ENCODE measurements at places on chromosomes 5 and 9.

DNA sequence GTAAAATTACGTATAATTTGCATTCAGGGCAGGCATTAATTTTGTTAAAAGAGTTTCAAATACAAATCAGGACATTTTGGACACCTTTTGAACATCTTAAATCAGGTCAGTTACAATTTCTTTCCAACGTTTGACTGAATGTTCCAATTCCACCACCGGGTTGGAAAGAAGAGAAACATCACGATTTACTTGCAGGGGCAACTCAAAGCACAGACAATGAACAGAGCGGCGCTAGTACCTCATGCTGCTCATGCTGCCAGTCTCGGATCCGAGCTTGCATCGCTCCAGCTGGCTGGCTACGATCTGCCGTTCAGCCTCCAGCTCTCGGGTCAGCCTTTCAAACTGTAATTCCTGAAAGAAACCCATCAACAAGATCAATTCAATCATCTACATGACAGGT lies 339.5 kb downstream of the CTNND2 start:
- DNase-seq = no peak

DNA sequence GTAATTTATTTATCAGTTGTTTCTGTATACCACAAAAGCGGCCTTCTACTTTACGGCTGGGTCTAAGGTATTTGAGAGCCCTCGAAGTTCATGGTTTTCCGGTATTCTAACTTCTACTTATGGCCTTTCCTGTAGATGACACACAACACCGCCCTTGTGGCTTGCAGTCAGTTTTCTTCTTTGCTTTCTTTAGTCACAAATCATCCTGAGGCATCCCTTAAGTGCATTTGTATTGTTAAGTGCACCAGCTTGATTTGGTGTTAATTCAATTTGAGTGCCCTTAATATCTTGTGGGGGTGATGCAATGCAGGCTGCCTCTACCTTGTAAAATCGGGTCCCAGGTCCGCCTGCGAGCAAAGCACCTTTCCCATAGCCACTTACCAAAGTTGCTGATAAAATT lies 511.9 kb downstream of the CCDC171 start:
- DNase-seq = no peak

- no peak for DNase-seq
Measured at GRCh38 chr5:168291964-168292785, 730 bp downstream of the WWC1 start.

DNA sequence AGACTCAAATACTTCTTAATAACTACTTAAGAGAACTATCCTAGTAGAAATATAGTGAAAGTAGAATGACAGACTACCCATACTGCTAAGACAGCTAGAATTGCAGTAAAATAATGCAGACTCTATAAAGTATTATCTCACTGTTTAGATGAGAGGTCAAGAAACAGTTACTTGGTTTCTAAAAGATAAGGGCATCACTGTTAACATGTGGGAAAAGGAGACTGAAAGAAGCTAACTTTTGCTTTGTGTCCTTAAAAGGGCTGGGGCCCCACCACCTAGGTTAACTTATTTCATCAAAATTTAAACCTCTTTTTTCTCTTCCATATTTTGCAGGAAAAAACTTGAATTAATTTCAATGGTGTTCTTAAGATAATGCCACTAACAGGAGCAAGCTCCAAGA lies 204.3 kb downstream of the CNTLN start:
- DNase-seq = no peak

DNA sequence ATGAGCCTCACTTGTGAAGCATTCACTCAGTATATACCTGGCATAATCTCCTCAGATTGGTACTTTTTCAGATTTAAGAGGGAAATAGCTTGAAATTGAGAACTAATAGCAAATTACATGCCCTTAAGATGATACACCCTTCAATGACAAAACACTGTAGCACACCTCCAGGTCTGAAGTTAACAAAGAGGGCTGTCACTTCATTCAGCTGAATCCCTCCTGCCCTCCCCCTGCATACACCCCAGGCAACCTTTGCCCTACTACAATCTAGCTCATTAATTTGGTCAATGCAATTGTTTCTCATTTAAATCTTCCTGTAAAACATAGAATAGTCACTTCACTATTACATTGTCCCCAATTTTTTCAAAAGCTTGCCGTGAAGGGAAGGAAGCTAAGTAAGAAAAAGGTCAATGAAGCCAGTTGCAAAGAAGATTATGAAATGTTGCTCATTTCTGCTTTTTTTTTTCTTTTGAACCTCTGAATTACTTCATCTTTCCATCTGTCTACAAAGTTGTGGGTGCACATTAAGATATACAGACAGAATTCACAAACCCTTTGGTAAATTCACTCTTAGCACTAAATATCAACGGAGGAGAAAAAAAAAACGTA lies 294.8 kb upstream of the PTGER4 start:
- DNase-seq = no peak

DNA sequence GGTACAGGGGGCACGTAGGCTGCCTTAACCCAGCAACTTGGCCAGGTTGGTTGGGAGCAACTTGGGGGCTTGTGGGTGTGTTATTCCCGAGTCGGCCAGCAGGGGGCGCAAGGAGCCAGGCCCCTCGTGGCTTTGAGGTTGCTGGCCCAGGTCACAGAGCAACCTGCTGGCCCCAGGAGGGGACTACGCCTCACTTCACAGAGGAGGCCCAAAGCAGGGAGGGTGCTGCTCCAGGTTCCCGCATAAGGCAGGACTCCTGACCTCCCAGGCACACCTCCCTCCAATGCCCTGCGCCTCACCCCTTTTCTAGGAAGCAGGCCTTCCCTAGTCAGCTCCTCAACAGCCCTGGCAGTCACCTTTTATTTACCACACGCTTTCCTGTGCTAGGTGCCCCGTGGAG lies 18.1 kb downstream of the KYAT1 start:
- no peak for DNase-seq

GRCh38 chr9:81132318-81132717 lies 557.0 kb downstream of the TLE1 start:
- DNase-seq = no peak

DNA sequence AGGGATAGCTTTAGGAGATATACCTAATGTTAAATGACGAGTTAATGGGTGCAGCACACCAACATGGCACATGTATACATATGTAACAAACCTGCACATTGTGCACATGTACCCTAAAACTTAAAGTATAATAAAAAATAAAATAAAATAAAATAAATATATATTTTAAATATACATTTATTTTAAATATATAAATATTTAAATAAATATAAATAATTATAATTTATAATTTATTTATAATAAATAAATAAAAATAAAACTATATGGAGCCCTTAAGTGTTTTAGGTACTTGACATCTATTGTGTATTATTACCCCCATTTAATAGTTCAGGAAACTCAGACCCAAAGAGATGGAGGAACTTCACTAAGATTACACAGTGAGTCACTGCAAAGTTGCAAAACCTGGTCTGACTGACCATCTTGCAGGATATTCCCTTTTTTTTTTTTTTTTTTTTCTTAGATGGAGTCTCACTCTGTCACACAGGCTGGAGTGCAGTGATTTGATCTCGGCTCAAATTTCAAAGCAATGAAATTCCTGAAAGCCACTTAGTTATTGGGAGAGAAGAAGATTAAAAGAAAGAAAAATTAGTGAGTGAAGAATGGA lies 5.8 kb upstream of the C5orf52 start:
- DNase-seq = no peak

GRCh38 chr9:137273095-137273490 lies 4.4 kb upstream of the TOR4A start:
- DNase-seq = no peak

- no peak for DNase-seq
Measured at GRCh38 chr5:167452136-167452535, 839.3 kb upstream of the WWC1 start.

GRCh38 chr5:133232435-133232834 lies 180.6 kb downstream of the HSPA4 start:
- DNase-seq = no peak

DNA sequence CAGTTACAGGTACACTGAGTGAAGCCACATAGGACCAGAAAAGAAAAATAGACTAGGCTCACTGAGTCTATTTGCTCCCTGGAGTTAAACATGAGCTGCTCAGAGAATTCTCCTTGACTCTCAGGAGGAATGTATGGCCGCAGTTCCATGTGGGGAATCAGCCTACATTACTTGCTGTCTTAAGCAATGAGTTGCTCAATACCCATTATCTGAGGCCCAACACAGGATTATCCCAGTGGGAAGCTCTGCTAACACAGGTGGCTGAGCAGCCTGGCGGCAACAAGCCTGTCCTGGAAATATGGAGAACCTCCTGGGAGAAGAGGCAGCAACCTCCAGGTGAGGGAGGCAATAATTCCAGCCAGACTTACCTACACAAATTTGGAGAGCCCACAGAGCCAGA lies 177.5 kb upstream of the NREP start:
- DNase-seq = no peak

DNA sequence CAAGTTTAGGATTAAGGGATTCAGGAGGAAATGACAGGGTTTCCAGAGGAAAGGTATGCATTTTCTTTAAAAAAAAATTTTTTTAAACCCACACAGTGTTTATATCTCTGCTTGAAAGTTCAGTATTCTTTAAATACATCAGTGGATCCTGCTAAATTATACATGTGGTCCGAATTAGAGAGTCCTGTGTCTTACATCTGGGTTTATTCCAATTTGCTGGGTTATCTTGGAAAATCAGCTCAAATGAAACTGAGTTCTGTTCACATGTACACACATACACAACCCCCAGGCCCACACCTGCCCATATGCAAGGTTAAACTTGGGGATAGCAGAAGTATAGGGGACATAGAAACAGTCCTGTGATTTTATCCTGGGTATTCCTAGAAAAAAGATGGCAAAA lies 493.7 kb downstream of the ZNF608 start:
- DNase-seq = no peak

DNA sequence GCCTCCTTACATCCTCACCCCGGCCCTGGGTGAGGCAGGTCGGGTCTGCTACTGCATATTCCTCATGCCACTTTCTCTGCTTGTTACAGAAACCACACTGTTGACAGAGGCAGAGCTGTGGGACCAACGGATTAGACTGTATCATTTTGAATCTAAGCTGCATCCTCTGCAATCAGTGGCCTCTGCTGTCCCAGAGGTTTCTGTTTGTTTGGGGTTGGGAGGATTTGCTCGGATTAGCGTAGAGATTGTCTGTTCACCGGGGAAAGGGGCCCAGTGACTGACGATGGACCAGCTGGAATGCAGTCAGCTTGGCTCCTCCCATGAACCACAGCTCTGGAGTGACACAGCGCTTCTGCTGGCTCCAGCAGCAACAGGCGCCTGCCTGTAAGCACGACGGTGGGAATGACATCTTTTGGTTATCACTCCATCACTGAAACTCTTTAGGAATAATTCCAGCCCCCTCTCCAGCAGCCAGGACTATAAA lies 37.3 kb upstream of the ADRA1B start:
- DNase-seq = no peak

- DNase-seq = no peak
Measured at GRCh38 chr5:137051161-137051560, 448.0 kb downstream of the SPOCK1 start.

GRCh38 chr9:4137681-4138099 lies 162.2 kb downstream of the GLIS3 start:
- no peak for DNase-seq

DNA sequence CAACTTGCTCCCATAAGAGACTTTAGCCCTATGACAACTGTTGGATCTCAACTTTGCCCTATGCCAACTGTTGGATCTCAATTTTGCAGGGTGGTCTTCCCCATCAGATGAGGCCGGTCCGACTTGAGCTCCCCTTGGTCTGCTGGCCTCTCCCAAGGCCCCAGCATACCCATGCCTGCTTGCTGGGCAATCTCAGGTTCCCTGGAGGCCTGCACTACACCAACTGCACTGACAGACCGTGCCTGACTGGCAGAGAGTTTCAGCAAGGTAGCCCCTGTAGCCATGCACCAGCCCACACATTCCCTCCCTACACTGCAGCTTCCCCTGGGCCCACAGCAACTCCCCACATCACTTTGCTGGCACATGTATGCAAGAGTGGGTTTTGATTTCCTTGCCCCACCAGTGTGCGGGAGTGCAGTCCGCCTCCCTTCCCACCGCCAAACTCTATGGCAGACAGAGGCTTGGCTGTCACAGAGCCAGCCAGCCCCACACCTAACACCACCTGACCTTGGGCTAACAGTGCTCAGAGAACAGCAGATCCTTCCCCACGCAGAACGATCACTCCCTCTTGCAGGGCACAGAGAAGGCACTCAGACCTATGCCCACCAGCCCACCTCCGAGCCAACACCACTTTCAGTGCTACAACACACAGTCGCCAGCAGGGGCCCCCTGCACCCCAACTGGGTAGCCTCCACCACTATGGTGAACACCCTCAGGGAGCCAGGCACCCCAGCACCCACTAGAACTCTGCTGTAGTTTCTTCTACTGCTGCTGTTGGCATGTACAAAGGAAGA lies 279.9 kb upstream of the COX7C start:
- DNase-seq = no peak

- DNase-seq = peak; percentile 55
Measured at GRCh38 chr9:12776513-12777055, 1.8 kb downstream of the LURAP1L start.

- no peak for DNase-seq
Measured at GRCh38 chr5:139692679-139693308, 44.6 kb downstream of the CXXC5 start.
